ENCODE measurements at places on chromosomes 2 and 18.

GRCh38 chr2:7672027-7672684, 754.9 kb downstream of the RNF144A start:
- no peak for DNase-seq

DNA sequence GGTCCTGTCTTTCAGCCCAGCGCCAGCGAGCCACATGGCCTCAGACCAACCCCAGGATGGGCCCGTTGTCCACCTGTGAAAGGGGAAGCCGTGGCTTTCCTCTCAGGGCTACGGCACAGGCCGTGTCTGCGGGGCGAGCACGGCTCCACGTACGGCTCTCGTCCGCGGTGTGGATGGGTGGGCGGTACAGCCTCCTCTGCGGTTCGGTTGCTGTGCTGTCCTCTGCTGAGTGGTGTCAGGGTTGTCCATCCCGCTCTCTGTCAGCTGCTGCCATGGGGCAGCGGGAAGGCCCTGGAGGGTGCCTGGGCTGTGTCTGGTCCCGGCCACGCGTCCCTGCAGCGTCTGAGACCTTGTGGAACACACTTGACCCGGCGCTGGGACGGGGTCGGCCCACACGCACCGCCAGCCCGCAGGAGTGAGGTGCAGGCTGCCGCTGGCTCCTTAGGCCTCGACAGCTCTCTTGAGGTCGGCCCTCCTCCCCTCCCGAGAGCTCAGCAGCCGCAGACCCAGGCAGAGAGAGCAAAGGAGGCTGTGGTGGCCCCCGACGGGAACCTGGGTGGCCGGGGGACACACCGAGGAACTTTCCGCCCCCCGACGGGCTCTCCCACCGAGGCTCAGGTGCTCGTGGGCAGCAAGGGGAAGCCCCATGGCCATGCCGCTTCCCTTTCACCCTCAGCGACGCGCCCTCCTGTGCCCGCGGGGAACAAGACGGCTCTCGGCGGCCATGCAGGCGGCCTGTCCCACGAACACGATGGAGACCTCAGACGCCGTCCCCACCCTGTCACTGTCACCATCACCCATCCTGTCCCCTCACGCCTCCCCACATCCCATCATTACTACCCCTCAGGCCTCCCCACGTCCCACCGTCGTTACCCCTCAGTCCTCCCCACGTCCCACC, 128.7 kb downstream of the NFATC1 start:
- no peak for DNase-seq

DNA sequence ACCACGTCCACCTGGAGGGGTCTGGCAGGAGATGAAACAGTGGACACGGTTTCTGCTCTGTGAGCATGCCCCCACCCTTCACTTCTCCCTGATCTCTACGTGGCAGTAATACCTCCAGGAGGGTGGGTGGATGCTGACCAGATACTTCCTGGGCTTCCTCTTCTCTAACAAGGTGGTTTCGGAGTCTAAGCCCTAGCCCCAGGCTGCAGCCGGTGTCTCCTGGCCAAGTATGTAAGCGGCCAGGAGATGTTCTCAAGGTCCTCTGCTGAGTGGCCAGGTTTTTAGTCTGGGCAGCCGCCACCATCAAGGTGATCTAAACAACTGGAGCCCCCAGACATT, 101.8 kb upstream of the ASB18 start:
- no peak for DNase-seq

GRCh38 chr2:8574196-8575037, 107.4 kb upstream of the ID2 start:
- DNase-seq: no peak

DNA sequence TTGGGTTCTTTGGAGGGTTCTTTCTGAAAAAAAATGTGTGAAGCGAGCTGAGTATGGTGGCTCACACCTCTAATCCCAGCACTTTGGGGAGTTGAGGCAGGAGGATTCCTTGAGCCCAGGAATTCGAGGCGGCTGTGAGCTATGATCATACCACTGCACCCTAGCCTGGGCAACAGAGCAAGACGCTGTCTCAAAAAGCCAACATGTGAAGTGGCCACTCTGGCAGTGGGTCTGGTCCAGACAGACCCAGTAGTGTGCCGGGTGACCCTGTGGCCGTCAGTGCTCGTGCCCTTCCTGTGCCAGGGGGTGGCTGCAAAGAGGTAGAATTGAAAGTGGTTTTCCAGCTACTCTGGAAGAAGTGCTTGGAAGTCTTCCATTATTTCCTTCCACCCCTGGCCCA, 11.6 kb downstream of the KLF11 start:
- no peak for DNase-seq

GRCh38 chr2:10750610-10751009, 29.2 kb downstream of the ATP6V1C2 start:
- DNase-seq: no peak

DNA sequence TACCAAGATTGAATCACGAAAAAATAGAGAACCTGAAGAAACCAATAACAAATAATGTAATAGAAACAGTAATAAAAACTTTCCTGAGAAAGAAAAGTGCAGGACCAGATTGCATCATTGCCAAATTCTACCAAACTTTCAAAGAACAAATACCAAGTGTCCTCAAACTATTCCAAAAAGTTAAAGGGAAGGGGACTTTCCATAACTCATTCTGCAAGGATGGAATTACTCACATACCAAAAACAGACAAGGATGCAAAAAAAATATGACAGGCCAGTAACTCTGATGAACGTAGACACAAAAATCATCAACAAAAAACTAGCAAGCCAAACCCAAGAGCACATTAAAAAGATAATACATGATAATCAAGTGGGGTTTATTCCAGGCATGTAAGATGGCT, 172.3 kb upstream of the SLC35G4 start:
- no peak for DNase-seq

- DNase-seq: no peak
These were observed 481.4 kb downstream of the CDH2 start for GRCh38 chr18:27695503-27695902.

GRCh38 chr18:35376393-35376741, 770 bp downstream of the ZNF396 start:
- no peak for DNase-seq

- no peak for DNase-seq
These were observed 453.8 kb downstream of the CDH2 start for GRCh38 chr18:27723168-27723567.

GRCh38 chr2:189826039-189826438, 41.8 kb downstream of the PMS1 start:
- no peak for DNase-seq

DNA sequence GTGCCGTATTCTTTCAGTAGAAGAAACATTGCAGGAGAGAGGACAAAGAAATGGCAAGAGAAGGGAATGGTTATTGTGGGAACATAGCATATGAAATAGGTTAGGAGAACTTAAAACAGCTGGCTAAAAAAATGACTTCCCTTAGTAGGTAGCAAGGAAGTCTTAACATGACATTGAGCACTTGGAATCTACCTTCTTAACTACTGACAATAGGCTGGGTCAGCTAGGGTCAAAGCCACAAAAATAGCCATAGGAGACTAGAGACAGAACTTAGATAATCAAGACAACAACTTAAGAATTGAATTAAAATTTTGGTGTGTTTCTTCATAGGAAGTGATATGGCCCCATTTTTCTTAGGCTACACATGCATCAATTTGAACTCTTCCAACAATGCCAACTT, 227.9 kb downstream of the TCF4 start:
- no peak for DNase-seq

- no peak for DNase-seq
These were observed 868 bp upstream of the PKDCC start for GRCh38 chr2:42046819-42047487.

GRCh38 chr2:79666430-79666829, 153.6 kb downstream of the CTNNA2 start:
- no peak for DNase-seq

DNA sequence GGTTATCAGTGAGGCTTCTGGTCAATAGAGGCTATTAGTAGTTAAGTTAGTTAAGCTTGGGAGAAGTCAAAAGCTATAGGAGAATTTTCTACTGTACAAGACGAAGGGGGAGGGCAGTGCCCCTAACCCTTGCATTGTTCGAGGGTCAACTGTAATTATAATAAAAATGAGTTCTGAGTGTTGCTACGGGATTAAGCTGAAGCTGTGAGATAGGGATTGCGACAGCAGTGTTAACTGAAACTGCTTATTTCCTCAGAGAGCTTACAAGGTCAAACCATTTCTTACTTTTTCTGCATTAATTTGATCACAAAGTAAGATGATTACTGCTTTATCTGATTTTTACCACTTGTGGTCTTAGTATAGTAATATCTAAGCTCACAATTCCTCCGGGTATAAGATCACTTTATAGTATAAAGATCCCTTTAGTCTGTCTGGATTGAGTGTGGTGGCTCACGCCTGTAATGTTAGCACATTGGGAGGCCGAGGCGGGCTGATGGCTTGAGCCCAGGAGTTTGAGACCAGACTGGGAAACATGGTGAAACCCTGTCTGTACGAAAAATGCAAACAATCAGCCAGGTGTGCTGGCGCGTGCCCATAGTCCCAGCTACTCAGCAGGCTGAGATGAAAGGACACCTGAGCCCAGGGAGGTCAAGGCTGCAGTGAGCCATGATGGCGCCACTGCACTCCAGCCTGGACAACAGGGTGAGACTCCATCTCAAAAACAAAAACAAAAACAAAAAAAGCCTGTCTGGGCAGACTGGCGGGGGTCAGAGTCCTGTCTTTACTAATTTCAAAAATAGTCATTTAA, 119.5 kb upstream of the TLK1 start:
- DNase-seq: no peak

All from NCI-H1930 (cell line).